Natural killer cell (primary cell): ENCODE measurements at places on chromosomes 12 and 14.

DNA sequence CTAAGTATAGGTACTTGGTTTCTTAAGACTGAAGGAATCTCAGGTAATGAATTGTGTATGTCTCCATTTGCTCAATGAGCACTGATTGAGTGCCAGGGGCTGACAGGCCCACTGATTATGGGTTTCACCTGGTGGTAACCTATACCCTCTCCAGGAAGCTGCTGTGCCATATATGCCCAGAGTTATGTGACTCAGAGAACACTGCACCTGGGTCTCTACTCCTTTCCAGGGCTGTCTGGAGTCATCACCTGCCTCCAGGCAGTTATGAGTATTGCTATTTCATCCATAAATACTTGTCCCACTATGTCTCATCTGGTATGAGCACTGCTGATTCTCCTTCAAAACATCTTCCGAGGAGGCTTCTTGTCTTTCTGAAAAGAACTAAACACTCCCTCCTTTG, 692.9 kb downstream of the BCL11B start:
- H3K27ac ChIP-seq: no peak overlapping the region
- no peak for DNase-seq
- no peak overlapping the region for H3K4me3 ChIP-seq

GRCh38 chr12:132246997-132247717, 82.2 kb downstream of the GALNT9 start:
- H3K4me3 ChIP-seq: no peak overlapping the region
- no peaks in the 10 kb centered on the region for H3K36me3 ChIP-seq
- no peaks in the 10 kb centered on the region for H3K27me3 ChIP-seq
- DNase-seq: no peak
- H3K27ac ChIP-seq: no peak overlapping the region

DNA sequence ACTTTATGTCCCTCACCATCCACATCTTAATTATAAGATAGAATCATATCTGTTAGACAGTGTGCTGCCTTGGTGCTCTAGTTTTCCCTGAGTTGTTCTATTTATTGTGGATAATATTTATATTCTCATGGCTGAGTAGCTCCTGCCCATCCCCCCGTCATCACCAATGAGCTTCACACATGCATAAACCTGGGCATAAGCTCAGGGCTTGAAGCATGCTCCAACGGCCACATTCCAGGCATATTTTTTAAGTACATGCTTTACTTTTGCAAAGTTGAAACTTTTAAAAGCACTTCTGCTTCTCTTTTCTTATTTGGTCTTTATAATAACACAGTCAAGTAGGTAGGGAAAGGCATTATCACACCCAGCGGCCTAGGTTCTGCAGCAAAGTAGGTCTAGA, 3.4 kb upstream of the FBXO34 start:
- no peak for DNase-seq
- H3K27ac ChIP-seq: no peak overlapping the region
- H3K36me3 ChIP-seq: no peaks in the 10 kb centered on the region
- H3K27me3 ChIP-seq: no peaks in the 10 kb centered on the region

GRCh38 chr12:49344486-49345050, 2.1 kb upstream of the DNAJC22 start:
- peaks cover 66% of the 10 kb centered on the region for H3K27me3 ChIP-seq
- no peak for DNase-seq
- H3K4me1 ChIP-seq: peaks cover 63% of the 10 kb centered on the region
- no peak overlapping the region for H3K27ac ChIP-seq

DNA sequence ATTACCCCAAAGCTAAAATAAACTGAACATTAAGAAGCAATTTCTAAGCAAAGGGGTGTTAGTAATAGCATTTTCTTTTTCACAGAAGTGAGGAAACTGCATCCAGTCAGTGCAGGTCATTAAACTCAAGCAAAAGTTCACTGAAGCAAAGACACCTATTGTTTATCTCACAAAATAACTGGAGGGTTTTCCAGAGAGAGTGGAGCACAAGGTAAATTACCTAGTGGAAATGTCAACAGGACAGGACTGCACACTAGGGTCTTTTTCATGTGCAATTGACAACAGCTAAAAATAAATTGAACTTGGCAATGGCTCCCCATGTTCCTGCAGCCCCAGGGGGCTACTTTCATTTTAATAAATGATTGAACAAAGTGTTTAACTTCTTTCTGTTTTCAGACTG, 742.0 kb downstream of the GALC start:
- no peak overlapping the region for H3K27ac ChIP-seq
- DNase-seq: no peak
- H3K4me3 ChIP-seq: no peak overlapping the region

GRCh38 chr14:39025250-39025809, 77.7 kb downstream of the SEC23A start:
- DNase-seq: no peak
- peaks cover 8% of the 10 kb centered on the region for H3K36me3 ChIP-seq
- H3K4me1 ChIP-seq: no peaks in the 10 kb centered on the region
- H3K27me3 ChIP-seq: no peaks in the 10 kb centered on the region
- no peak overlapping the region for H3K27ac ChIP-seq

DNA sequence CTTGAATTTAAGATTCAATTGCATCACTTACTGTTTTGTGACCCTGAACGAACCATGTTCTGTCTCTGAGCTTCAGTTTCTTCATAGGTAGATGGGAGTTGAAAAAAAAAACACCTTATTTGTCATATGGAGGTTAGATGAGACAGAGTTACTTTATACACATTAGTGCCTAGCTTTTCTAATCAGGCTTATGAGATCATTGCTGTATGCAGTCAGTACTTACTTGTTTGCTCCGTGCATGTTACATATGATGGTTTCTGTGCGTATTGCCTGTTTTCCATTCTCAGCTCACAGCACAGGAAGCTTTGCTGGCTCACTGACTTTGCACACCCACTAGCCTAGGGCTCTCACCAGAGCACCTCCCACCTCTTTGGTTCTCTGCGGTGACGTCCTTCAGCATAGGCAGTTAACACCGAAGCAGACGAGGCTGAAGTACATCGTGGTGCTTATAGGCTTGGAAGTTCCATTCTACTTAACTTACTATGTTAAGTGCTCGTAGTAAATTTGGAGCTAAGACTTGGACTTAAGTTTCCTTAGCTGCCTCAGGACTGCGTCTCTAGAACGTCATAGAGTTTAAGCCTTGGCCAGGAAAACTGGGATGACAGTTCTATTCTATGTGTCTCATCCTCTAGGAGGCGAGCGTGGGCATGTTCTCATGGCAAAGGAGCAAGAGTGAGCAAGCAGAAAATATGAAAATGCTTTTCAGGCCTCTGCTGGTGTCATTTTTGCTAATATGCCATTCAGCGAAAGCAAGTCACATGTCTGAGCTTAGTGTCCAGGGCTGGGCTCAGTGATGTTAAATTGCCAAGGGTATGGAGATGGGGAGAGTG, 57.3 kb downstream of the NRXN3 start:
- H3K4me1 ChIP-seq: no peaks in the 10 kb centered on the region
- DNase-seq: no peak
- H3K36me3 ChIP-seq: no peaks in the 10 kb centered on the region

- no peak overlapping the region for H3K27ac ChIP-seq
- no peaks in the 10 kb centered on the region for H3K36me3 ChIP-seq
- no peak for DNase-seq
- H3K4me3 ChIP-seq: no peak overlapping the region
Observed at GRCh38 chr12:48185181-48185919, 1.9 kb downstream of the CCDC184 start.

DNA sequence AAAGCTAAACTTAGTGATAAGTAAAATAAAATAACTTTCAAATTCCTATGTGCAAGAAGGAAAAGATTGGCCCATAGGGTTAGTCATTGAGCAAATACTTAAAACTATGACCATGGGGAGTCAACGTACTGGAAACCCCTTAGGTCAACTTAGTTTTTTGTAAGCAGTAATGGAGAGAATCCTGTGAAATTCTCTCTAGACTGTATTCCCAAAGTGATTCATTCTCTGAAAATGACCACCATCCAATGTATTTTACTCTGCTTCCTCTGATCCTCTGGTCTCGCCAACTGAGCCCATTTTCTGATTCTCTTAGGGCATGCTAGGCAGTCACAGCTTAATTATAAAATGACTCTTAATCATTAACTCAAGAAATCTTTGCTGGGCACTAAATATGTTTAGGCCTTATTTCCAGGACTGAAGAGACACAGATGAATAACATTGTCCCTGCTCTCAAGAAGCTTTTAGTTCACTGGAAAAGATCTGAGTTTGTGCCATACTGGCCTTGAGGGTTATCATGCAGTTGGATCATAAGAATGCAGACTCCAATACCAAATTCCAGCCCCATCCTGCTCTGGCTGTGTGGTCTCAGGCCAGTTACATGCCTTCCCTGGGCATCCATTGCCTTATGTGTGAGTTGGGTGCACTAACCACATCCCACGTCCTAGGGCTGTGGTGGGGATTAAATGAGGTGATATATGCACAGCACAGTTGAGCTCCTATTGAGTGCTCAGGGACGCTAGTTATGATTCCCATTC, 732.4 kb downstream of the AACS start:
- no peak for DNase-seq
- H3K27ac ChIP-seq: no peak overlapping the region
- H3K27me3 ChIP-seq: no peaks in the 10 kb centered on the region
- no peaks in the 10 kb centered on the region for H3K4me1 ChIP-seq

DNA sequence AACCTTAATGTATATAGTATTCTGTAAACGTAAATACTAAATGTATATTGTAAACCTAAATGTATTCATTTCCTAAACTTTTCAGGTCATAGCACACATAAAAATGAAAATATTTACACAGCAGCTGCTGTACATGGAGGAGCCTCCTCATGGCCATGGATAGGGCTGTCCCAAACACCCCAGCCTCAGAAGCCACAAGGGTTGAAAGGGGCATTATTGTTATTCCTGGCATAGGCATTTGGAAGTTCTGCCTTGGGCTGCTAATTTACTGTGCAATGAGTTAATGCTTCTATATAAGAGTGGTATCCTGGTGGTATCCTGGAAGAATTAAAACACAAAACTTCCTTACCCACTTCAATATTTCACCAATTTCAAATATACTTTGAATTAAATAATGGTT, 159.4 kb downstream of the SLC5A8 start:
- no peak for DNase-seq
- no peaks in the 10 kb centered on the region for H3K27me3 ChIP-seq
- no peaks in the 10 kb centered on the region for H3K36me3 ChIP-seq
- no peak overlapping the region for H3K4me3 ChIP-seq
- no peaks in the 10 kb centered on the region for H3K4me1 ChIP-seq
